ENCODE measurements at places on chromosomes 7 and 10.

DNA sequence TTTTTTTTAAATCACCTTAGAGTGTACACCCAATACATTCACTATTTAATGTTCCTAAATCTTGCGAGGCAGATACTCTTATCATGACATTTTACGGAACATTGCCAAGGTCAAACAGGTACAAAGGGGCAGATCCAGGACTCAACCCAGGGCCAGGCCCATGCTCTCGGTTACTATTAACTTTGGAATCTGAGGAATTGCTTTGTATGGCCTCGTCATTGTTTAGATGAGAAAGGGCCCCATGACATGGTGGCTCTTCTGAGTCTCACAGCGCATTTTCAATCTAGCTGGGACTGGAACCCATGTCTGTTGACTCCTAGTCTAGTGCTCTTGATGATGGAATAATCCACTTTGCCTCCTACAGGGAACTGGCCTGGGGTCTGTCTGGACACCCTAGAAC lies 59.1 kb downstream of the GATA3 start:
- DNase-seq: no peak

- DNase-seq: no peak
Observed at GRCh38 chr7:97298561-97298960, 181.1 kb downstream of the SDHAF3 start.

GRCh38 chr7:69388452-69389137 lies 209.7 kb upstream of the AUTS2 start:
- no peak for DNase-seq

GRCh38 chr10:11386044-11386443 lies 225.4 kb downstream of the USP6NL start:
- no peak for DNase-seq

DNA sequence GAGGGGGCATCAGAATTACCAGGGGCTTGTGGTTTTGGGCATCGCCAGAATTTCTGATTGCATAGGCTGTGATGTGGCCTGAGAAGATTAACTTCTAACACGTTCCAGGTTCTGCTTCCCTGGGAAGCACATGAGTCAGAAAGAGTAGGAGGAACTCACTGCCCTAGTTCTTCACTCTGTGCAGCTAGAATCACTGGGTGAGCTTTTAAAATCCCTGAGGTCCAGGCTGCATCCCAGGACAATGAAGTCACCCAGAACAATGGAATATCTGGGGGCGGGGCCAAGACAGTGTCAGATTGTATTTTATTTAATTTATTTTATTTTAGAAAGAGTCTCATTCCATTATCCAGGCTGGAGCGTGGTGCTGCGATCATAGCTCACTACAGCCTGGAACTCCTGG lies 636.5 kb downstream of the CALN1 start:
- no peak for DNase-seq

DNA sequence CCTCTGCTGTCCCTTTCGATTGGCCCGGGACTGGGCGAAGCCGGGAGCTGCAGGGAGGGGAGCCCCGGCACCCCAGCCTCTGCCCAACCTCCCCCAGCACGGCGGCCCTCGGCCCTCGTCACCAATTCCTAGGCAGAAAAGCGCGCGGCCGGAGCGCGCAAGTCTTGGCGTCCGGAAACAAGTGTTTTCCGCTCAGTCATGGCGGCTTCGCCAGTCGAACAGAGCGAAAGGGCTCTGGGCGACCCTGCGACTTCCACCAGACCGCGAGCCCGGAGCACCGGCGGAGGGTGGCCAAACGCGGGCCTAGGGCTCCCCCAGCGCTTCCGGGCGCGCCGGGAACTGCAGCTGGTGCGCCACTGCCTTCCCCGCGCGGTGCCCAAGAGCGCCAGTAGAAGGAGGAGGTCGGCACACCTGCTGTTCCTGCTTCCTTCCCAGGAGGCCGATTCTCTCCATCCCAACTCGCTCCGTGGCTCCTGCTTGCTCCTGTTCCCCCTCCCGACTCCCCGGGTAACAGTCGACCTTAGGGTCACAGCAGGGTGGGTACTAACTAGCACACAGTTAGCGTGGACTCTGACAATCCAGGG lies 729.9 kb downstream of the ZWINT start:
- DNase-seq: peak; percentile 66

- no peak for DNase-seq
Observed at GRCh38 chr10:132526676-132527075, 10.9 kb upstream of the INPP5A start.

DNA sequence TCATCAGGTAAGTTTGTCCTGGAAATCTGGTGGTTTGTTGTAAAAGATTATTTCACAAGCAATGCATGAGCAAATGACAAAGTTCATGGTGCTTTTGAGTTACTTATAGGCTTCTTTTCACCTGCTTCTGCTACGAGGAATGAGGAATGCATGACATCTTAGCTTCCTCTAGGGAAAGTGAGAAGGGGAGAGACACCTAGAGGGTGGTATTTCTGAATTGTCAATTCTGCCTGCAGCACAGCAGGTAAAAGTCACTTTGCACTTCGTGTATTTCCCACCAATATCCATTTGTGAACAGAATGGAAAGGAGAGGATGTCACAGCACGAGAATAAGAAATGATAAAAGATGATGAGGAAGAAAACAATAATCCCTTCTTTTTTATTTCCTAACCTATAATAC lies 153.4 kb upstream of the FEZF1 start:
- DNase-seq: no peak

- DNase-seq: no peak
Observed at GRCh38 chr10:70380350-70381135, 1.9 kb downstream of the LRRC20 start.

DNA sequence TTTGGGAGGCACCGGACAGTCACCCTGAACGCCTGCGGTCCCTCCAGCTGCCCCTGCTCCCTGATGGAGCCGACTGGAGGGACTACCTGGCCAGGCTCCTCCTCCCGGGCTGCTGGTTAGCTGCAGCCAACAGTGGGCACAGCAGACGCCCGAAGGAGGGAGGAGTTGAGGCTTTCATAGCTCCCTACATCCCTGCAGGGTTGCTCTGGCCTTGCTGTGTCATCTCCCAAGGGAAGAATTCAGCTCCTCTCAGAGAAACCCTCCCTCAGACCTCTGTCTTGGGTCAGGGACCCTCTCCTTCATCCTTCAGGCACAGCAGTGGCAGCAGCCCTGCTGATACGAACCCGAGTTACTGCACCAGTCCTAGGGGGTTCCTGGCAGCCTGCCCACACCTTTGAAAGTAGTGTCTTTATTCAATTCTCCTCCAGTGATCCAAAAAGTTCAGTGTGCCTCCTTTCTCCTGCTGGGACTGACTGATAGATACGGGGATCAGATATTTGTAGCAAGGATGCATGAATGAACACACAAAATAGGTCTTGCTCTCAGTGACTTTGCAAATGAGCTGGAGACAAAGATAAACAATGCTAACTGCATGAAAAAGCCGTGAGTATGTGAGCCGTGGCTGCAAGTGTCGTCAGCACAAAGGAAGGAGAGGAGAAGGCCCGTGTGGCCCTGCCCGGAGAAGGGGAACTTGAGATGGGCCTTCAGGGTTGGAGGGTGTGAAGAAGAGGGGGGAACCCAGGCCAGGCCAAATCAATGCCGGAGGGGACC lies 136.6 kb downstream of the PRKAG2 start:
- no peak for DNase-seq

DNA sequence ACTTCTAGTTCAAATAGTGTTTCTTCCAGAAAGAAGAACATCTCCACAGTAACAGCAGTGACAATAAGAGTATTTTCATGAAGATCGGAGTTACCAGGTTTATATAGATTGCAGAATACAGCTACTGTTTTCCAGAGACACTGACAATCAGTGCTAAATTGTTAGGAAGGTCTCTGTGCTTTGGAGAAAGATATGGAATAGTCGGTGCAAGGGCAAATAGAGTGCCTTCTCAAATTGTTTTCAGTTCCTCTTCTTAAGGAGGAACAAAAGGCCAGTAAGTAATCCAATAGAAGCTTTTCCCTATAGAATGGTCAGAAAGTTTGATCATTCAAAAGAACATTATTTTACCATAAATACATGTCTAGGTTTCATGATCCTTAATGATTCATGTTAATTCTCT lies 2.6 kb upstream of the KIAA1217 start:
- no peak for DNase-seq

- DNase-seq: no peak
Observed at GRCh38 chr7:31125171-31125570, 73.1 kb downstream of the ADCYAP1R1 start.

- DNase-seq: no peak
Observed at GRCh38 chr7:2312267-2312929, 1.8 kb downstream of the SNX8 start.

DNA sequence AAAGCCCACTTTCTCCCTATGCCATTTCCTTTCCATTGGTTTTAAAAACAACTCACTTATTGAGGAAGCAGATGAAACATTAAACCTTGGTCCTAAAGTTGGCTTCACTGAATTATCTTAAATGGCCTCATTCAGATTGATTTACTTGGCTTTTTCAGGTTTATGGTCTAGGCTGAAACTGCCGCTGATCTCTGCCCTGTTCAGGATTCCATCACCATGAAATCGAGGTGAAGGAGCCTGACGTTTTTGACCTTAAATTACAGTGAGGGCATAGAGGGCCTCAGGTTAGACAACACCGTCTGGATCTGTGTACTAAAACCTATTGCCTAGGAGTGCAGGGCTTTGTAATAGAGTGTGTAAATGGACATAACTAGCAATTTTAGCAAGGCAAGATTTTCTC lies 383.7 kb downstream of the THSD7A start:
- no peak for DNase-seq

GRCh38 chr7:118110178-118110925 lies 73.6 kb upstream of the LSM8 start:
- DNase-seq: no peak

- DNase-seq: no peak
Observed at GRCh38 chr7:5266191-5267028, 16.3 kb upstream of the SLC29A4 start.

- no peak for DNase-seq
Observed at GRCh38 chr10:55287346-55287745, 486.3 kb upstream of the PCDH15 start.

DNA sequence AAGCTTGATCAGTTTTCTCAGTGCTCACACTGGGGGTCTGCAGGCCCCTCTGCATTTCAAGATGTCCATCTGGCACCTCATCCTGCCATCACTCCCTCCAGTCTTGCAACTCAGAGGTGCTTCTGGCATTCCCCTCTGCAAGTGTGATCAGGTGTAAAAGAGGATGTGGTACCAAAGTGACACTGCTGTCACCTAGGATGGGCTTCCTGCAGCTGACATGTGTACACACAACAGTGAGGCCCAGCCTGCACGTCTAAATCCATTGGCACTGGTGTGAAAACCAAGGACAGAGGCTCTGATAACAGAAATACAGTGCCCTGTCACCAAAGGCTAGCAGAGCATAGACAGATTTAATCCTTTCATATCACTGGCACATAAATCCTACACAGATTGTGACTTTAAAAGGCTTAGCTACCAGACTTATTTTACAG lies 162.5 kb upstream of the CELF2 start:
- DNase-seq: no peak

- DNase-seq: no peak
Observed at GRCh38 chr7:118696879-118697278, 472.4 kb downstream of the ANKRD7 start.

GRCh38 chr7:360454-361100 lies 70.6 kb downstream of the FOXL3 start:
- no peak for DNase-seq

DNA sequence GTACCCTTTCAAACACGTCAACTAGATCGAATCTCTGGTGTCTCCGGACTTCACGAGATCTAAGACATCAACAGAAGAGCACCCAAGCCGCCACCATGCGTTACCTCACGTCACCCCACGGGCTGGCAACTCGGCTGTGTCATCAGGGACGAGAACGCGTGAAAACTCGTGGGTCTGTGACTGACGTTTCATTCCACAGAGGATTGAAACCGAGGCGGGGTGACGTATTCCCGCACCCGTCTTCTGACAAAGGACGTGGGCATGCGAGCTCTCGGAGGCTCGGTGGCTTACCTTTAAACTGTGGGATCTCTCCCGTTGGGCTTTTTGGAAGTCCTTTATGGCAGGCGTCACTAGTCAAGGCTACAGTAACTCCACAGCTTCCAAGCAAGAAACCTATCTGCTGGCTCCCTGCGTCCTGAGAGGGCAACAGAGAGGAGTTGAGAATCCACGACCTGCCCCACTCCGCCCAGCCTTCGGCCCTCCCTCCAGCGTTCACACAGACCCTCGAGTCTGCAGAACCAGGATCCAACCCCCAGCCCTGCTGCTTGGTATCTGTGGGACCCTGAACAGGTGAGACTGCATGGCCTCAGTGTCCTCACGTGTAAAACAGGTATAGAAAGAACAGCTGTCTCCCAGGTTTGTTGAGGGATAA lies 255.3 kb downstream of the ZMYND11 start:
- no peak for DNase-seq

- peak; percentile 58 for DNase-seq
Observed at GRCh38 chr7:151705636-151706276, 171.2 kb downstream of the PRKAG2 start.

GRCh38 chr10:80421707-80422536 lies 13.6 kb downstream of the PRXL2A start:
- DNase-seq: no peak

- no peak for DNase-seq
Observed at GRCh38 chr7:2540641-2541051, 14.7 kb downstream of the BRAT1 start.

DNA sequence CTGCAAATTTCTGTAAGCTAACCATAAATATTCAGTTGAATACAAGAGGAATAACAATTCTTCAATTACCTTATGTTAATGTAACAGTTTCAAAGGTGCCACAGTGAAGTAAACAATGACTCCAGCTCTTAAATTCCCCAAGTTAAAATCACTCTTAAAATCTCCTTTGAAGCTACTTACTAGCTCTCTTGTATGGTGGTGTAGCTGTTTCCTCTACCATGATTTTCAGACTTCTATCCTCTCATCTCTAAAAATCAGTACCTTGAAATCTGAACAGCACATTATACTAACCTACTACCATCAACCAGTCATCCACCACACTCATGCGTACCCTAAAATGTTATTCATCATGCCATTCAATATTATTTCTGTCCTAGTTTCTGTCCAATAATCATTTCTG lies 29.6 kb downstream of the JMJD1C start:
- DNase-seq: no peak

GRCh38 chr10:125159486-125159931 lies 854 bp downstream of the CTBP2 start:
- DNase-seq: no peak

GRCh38 chr7:141738592-141739013 lies 445 bp downstream of the SSBP1 start:
- DNase-seq: no peak

DNA sequence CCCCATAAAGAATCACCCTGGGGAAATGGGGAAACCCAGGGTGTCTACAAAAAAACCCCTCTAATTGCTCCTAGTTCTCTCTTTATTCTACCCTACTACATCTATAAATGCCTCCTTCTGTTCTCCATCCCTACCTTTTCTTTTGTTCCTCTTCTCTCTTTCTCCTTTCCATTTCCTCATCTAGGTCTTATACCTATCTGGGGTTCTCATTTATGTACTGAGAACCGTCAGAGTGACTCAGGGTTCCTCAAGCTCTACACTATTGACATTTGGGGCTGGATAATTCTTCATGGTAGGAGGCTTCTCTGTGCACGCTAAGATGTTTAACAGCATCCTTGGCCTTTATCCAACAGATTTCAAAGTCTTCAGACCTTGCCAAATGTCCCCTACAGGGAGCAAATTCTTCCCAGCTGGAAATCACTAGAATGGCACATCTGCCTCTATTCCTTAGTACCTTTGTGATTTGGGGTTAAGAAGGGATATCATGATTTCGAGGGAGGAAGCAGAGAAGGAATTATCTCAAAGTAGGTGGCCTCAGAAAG lies 137.4 kb upstream of the PTN start:
- DNase-seq: no peak

All from umbilical cord (tissue), 2 donors.